ENCODE measurements at places on chromosomes 1 and 21.

GRCh38 chr21:35120631-35121180 lies 71.6 kb upstream of the RUNX1 start:
- DNase-seq = no peak

DNA sequence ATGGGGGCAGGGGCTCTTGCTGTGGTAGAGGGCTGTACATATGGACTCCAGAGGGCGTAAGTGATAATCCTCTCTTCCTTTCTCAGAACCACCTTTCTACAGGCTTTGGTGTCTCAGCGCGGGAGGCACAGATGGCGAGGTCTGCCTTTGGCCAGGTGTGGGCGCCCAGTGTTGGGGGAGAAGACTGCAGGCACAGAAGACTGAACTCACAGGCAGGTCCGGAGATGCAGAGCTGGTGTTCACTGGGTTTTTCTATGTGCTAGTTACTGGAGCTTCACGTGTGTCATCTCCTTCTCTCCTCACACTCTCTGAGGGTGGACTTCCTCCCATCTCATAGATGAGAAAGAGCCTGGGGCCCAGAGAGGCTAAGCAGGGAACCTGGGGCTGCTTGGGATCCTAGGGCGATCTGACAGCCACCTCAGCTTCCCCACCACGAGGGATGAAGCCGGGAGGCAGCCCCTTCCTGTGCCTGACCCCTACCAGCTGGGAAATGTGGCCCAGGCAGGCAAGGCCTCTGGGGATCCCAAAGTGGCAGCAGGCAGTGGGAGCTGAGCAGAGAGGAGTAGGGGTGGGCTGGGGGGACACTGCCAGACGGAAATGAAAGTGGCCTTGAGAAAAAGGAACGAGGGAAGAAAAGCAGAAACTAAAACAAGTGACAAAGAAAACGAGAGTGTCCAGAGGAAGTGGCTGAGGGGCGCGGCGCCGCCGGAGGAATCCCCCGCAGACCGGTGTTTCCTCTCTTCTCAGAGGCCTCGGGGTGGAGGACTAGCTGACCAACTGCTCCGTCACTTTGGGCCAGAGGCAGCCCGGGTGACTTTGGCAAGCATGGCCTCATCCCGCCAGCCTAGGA lies 191.6 kb downstream of the HIVEP3 start:
- DNase-seq = peak; percentile 9

DNA sequence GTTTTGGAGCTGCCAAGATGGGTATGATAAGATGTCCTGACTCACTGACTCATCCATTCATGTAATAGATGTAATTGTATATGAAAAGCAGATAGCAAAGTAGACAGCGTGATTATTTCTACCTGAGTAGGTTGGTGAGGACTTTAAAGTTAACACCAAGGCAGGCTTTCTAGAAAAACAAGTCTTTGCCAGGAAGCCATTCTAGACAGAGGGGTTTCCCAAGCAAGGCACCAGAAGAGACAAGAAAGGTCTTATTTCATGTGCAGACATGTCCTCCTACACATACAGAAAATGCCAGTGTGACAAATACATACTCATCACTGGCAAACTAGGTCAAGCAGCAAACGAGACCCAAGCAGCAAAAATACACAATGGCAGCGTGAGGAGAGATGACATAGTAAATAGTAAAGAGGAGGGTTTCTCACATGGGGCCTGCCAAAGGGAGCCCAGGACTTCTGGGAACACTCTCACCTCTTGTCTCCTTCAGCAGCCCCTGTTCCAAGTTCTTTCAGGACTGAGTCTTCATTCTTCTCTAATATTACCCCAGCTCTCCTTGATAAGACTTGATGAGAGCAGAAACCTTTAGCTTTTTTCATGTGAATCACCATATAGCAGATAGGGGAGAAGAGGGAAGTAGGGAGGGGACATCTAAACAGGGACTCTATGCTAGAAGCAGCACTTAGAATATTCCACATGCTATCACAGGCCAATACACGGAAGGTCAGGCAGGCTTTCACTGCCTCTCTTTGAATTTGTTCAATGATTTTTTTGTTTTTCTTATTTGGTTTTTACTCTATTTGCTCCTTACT lies 114.6 kb upstream of the ATP1B1 start:
- no peak for DNase-seq

GRCh38 chr1:230267338-230268065 lies 158.6 kb downstream of the PGBD5 start:
- DNase-seq = no peak

GRCh38 chr21:39947031-39947430 lies 79.8 kb downstream of the PCP4 start:
- DNase-seq = no peak

DNA sequence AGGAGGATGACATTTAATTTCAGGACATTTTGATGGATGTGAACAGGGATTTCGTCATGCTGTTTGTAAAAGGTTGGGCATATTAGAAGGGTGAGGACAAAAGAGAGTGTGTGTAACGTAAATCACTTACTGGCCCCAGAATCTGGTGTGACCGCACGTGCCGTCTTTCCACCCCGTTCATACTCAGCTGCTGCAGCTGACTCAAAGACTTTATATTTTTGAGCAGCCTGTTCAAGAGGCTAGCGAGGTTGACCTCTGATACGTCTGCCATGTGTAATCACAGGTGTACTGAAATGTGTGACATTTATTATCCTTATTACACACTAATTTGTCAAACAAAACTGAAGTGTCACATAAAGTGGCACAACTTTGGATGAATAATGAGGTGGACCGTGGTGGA lies 66.5 kb upstream of the ERRFI1 start:
- no peak for DNase-seq

DNA sequence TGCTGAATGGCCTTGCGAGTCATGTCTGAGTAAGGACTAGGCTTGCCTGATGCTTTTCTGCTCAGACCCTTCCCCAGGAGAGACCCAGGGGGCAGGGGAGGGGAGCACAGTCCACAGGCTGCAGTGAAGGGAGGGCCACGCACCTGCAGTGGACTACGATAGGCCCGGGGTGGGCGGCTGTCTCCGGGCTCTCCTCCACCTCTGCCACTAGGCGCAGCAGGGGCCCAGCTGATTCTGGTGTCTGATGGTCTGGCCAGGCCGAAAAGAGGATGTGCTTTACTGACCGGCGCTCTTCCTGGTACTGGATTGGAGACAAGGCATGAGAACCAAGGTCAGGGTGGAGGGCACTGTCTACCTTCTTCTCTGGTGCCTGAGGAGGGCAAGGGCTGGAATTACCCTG lies 7.9 kb upstream of the ARL8A start:
- DNase-seq = no peak

GRCh38 chr1:23343221-23344110 lies 618 bp downstream of the HNRNPR start:
- no peak for DNase-seq

GRCh38 chr21:18620436-18620835 lies 216.9 kb upstream of the TMPRSS15 start:
- DNase-seq = no peak

GRCh38 chr1:59194621-59195020 lies 102.3 kb upstream of the FGGY start:
- no peak for DNase-seq

DNA sequence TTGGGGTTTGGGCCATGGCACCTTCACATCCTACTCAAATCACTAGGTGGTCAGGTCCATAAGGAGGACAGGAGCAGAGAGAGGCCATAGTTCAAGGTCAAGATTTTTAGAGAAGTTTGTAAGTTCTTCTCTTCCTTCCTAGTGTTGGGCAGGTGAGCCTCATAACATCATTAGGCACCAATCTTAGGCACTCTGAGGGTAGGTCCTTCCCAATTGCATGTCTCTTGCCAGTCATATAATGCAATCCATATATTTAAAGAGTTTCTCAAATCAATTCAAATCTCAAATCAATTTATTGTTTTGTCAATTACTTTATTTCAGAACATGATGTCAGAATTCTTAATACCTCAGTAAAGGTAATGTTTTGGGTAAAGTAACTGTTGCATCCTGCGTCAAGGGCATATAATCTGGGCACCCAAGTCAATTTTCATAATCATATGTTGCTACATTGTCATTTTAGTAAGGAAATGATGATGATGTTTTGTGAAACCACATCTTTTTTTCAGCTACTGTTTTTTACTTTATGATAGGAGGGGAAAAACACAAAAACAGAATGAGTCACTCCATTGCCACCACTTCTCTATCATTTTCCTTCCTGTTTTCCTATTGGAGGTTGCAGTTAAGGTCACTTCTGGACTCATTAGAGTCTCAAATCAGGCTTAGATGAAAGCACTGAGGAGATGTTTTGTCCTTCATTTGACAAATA lies 122.7 kb downstream of the UCHL5 start:
- DNase-seq = no peak

- DNase-seq = no peak
These were observed 1.0 kb downstream of the TP53BP2 start for GRCh38 chr1:223844787-223845036.

GRCh38 chr1:205770618-205771017 lies 4.7 kb downstream of the RAB29 start:
- DNase-seq = no peak

DNA sequence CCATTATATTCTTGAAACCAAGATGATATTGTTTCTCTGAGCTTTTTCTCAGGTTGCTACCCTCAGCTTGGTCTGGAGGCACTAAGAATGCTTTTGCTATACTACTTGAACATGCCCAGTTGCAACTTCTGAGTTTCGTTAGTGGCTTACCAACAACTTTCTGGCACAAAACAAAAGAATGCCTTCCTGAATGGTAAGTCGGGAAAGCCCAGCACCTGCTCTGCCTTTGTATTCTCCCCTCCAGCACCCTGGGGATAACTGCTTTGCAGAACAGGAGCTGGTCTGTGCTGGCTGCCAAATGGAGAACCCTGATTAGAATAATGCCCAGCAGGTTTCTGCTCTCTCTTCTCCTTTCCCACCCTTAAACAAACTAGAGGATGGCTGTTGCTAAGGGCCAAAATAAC lies 149.3 kb downstream of the TGFB2 start:
- DNase-seq = peak; percentile 68

DNA sequence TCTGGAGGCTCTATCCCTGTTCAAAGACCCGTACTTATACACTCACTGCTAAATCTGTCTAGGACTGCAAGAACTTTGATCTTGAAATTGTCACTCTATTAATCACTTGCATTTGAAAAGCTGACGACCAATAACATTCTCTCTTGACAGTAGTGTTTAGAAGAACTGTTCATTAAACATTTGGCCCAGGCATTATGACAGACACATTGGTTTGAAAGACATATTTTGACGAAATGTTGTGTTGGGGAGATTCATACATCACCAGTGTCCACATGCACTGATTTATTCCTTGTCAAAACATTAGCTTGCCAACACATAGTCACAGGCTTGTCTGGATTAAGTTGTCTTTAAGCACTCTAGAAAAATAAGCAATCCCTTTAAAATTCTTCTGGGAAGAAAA lies 951.3 kb downstream of the ADGRL2 start:
- DNase-seq = no peak

GRCh38 chr1:161357073-161357472 lies 10.6 kb downstream of the CFAP126 start:
- no peak for DNase-seq

DNA sequence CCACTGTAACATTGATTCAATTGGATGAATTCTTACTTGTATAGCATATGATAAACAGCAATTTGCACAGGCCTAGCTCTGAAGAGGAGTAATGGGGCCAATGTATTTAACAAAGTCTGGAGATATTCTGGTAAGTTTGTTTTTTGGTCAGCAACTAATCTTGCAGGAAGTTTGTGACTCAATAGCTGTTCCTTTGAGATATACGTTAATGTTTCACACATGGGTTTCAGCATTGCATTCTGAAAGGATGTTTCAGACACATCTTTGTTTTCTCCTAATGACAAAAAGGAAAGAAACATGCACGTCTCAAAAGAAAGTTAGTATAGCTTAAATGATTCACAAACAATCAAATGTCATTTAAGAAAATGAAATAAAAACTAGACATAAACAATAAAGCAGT lies 49.0 kb downstream of the LTN1 start:
- no peak for DNase-seq

GRCh38 chr1:166999075-166999474 lies 10.0 kb downstream of the MAEL start:
- no peak for DNase-seq

GRCh38 chr1:183609313-183609712 lies 19.1 kb upstream of the NCF2 start:
- DNase-seq = no peak

DNA sequence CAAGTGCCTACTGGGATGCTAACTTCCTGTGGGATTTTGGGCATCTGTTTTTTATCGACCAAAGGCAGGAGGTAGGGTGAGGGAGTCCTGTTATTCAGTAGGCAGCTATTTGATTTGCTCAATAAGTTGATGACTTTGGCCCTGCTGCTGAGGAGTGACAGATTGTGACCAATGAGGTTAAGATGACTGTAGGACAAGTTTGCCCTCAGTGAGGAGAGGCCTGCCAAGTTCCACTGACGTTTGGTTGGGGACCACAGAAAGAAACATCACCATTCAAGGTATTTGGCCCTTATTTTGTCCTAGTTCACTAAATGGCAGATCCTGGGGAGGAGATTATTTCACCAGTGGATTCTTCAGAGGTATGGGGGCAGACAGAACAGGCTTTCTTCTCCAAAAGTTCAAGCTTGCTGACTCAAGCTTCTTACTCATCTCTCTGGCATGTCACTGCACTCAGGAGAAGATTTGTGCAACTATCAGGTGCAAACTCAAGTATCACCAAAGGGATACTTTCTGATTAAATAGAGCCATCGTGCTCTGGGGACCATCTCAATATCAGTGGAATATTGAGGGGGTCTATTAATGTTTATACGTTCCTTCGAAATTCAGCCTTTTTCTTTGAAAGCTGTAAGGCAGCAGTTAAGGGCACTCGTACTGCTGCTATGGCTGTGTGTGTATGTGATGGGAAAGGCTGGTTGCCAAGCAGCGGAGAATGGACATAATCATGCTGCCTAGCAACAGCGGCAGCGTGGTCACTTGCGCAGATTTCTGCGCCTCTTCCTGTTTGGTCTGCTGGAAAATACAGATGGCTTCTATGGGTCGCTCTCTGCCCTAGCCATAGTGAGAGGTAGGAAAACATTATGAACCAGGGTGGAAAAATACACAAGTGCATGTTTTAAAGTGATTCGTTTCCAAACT lies 78.7 kb downstream of the PBX1 start:
- DNase-seq = no peak

GRCh38 chr1:30857062-30857461 lies 51.5 kb downstream of the SDC3 start:
- no peak for DNase-seq

DNA sequence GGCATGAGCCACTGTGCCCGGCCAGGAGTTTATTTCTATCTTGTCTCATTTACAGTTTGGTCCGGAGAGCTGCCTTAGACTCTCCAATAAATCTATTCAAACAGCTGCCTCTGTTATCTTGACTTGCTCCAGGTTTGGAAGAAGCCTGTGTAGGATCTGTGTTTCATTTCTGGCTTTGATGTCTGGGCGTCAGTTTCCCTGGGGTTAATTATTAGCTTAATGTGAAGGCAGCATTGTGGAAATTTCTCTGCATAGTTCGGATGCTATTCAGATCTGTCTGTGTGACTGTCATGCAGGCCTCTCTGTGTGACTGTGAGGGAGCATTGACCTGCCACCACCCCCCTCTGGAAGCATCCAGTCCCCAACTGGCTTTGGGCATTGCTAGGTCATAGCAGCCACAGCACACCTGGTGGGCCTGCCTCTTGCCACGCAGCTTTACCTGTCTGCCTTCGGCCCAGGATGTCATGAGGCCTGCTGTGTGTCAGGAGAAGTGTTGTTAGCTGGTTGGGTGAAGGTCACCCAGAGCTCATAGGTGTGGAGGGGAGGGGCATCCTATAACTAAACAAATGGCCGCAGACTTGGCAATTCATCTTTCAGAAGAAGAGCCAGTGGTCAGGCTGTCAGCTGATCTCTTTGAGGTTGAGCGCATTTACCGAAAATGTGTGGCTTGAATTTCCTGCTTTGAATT lies 9.8 kb downstream of the IFNGR2 start:
- no peak for DNase-seq
